Endothelial cell of umbilical vein (primary cell): ENCODE measurements at places on chromosomes 5 and 9.

DNA sequence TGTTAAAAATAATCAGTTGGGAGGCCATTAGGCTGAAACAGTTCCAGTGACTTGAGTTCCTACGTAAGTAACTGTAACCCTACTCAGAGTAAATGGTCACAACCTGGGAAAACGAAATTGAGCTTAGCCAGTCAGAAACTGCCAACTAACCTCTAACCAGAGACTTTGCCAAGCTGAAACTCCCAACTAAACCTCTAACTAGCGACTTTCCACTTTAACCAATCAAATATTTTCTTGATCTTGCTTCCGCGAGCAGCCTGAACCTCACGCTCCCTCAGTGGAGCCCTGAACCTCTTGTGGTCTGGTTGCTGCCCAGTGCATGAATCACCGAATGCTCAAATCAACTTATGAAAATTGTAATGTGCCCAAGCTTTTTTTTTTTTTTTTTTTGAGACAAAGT, 156.2 kb downstream of the MED10 start:
- no peak for DNase-seq

- no peak for DNase-seq
These were observed 182.8 kb downstream of the MCTP1 start for GRCh38 chr5:95102080-95102479.

DNA sequence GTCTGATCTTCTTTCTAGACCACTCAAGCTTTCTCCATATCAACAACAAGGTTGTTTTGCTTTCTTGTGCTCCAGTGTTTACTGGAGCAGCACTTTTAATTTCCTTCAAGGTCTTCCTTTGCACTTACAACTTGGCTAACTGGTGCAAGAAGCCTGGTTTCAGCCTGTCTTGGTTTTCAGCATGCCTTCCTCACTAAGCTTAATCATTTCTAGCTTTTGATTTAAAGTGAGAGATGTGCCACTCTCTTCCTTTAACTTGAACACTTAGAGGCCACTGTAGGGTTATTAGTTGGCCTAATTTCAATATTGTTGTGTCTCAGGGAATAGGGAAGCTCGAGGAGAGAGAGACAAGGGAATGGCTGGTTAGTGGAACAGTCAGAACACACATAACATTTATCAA, 13.4 kb downstream of the AK3 start:
- DNase-seq, result no peak

DNA sequence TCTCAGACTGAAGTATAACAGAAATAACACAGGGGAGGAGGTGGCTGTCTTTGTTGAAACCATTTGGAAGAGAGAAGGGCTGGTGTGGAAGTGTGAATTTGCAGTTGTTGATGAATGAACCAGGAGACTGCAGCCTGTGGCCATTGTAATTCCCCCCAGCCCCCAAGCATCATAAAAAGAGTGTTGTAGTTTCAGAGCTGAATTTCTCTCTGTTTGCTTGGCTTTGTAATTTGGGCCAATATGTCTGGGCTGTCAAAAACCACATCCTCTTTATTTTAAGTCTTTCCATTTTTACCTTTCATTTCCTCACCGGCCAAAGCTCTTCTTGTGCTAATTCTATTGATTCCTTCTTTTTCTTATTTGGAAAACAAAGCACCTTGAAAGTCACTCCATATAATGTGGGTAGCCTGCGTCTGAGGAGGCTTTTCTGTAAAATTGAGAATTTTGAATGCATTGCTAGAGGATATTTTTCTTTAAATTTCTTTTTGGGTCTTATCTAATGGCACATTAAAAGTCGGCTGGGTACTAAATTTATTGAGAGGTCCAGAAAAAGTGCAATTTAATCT, 383.3 kb downstream of the OSTF1 start:
- no peak for DNase-seq

- no peak for DNase-seq
These were observed 131.4 kb upstream of the FAM120A start for GRCh38 chr9:93319992-93320500.
